ENCODE measurements at places on chromosomes 13 and 19. TPM values are rescaled to one million over a fixed set of nuclear protein-coding genes. Genes with fewer than 3 reads are reported as not detected.

Gene SELENOV
- polyA plus RNA-seq: 0.11 TPM

DNA sequence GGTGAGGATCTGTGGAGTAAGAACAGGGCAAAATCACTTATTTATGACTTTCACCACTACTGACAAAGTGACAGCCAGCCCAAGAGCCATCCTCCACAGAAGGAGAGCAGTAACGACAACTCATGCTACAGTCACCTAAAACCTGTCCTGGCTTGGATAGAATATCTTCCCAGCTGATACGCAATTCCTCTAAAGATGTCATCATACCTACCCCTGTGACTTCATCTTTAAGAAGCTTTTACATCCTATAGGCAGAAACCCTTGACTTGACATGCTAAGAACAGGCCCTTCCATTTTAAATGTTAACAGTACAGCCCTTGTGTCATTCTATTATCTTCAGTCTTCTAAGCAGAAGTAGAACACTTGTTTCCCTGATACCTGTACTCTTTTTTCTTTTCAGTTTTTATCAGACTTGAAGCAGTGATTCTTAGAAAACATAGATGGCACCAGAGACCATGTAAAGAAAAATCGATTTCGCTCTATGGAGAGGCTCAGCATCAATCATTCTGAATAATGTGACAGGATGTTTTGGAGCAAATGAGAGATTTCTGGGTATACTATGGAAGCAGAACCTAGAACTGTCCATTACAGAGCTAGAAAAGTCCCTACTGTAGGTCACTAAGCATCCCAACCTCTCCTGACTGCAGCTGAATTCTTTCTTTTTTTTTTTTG is 20.1 kb downstream of the STOML3 start:
- no peak overlapping the region for H3K4me3 ChIP-seq
- H3K27me3 ChIP-seq: no peaks in the 10 kb centered on the region
- H3K4me1 ChIP-seq: no peaks in the 10 kb centered on the region
- H3K36me3 ChIP-seq: no peaks in the 10 kb centered on the region
- no peak overlapping the region for H3K27ac ChIP-seq

GRCh38 chr13:80840316-80840976 is 499.5 kb upstream of the SPRY2 start:
- no peaks in the 10 kb centered on the region for H3K4me1 ChIP-seq
- DNase-seq: no peak
- no peak overlapping the region for H3K4me3 ChIP-seq
- H3K36me3 ChIP-seq: no peaks in the 10 kb centered on the region
- no peak overlapping the region for H3K27ac ChIP-seq
- no peaks in the 10 kb centered on the region for H3K27me3 ChIP-seq

Gene ZNF723
- not detected for polyA plus RNA-seq

GRCh38 chr13:29849071-29849631 is 1.3 kb downstream of the UBL3 start:
- H3K27me3 ChIP-seq: no peaks in the 10 kb centered on the region
- peak overlapping the region; percentile 96 for H3K27ac ChIP-seq
- peaks cover 11% of the 10 kb centered on the region for H3K4me1 ChIP-seq
- no peaks in the 10 kb centered on the region for H3K36me3 ChIP-seq
- peak; percentile 38 for DNase-seq
- H3K4me3 ChIP-seq: peak overlapping the region; percentile 97

GRCh38 chr13:38872693-38873092 is 117.9 kb downstream of the STOML3 start:
- DNase-seq: peak; percentile 41
- no peaks in the 10 kb centered on the region for H3K27me3 ChIP-seq
- H3K4me3 ChIP-seq: no peak overlapping the region
- H3K36me3 ChIP-seq: no peaks in the 10 kb centered on the region
- H3K27ac ChIP-seq: no peak overlapping the region
- no peaks in the 10 kb centered on the region for H3K4me1 ChIP-seq

GRCh38 chr13:101144808-101145419 is 271.4 kb downstream of the NALCN start:
- H3K27me3 ChIP-seq: no peaks in the 10 kb centered on the region
- no peaks in the 10 kb centered on the region for H3K4me1 ChIP-seq
- H3K27ac ChIP-seq: no peak overlapping the region
- no peak overlapping the region for H3K4me3 ChIP-seq
- no peaks in the 10 kb centered on the region for H3K36me3 ChIP-seq
- DNase-seq: peak; percentile 46

DNA sequence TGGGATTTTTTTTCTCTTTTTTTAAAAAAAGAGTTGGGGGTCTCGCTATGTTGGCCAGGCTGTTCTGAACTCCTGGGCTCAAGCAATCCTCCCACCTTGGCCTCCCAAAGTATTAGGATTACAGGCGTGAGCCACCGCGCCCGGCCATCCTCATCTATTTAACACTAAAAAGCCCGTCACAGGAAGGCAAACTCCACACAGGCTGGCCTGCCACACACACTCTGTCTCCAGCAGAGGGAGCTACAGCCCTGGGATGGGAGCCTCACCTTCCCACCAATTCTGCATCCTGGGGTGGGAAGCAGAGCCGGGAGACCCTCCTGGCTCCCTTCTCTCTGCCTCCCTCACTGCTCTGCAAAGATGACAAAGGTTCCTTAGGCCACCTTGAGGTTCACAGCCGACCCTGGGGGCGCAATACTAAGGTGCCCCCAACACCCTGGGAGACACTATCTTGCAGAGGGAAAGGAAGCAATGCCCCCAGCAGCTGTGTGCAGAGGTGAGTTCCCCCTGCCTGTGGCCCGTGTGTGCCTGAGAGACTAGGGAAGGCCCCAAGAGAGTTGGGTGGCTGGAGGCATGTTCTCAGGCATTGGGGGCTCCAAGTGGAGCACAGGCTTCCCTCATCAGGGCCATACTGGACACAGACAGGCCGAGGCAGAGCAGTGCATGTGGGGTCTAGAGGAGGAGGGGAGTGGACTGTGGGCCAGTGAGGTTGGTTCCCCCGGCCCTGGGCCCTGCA is 27.4 kb upstream of the TIMM44 start:
- no peaks in the 10 kb centered on the region for H3K4me1 ChIP-seq
- peak; percentile 81 for DNase-seq
- H3K27me3 ChIP-seq: no peaks in the 10 kb centered on the region
- no peak overlapping the region for H3K27ac ChIP-seq

Gene ADGRE3
- not detected for polyA plus RNA-seq

- no peak for DNase-seq
- no peaks in the 10 kb centered on the region for H3K4me1 ChIP-seq
- no peak overlapping the region for H3K4me3 ChIP-seq
- no peaks in the 10 kb centered on the region for H3K27me3 ChIP-seq
Observed at GRCh38 chr13:107099661-107100060, 531.7 kb upstream of the ARGLU1 start.

Gene MYADM
- polyA plus RNA-seq: 38.7 TPM

Gene ZNF682
- 1.7 TPM for polyA plus RNA-seq

- no peak overlapping the region for H3K4me3 ChIP-seq
- peak overlapping the region; percentile 25 for H3K27ac ChIP-seq
- H3K36me3 ChIP-seq: no peaks in the 10 kb centered on the region
- H3K4me1 ChIP-seq: no peaks in the 10 kb centered on the region
- no peaks in the 10 kb centered on the region for H3K27me3 ChIP-seq
Observed at GRCh38 chr13:45788011-45788410, 63.5 kb downstream of the SIAH3 start.

- DNase-seq: no peak
- H3K4me1 ChIP-seq: no peaks in the 10 kb centered on the region
- no peak overlapping the region for H3K27ac ChIP-seq
- no peaks in the 10 kb centered on the region for H3K36me3 ChIP-seq
Observed at GRCh38 chr13:27466513-27466912, 16.1 kb upstream of the MTIF3 start.

- H3K27me3 ChIP-seq: no peaks in the 10 kb centered on the region
- no peak overlapping the region for H3K4me3 ChIP-seq
Observed at GRCh38 chr19:8881512-8881911, 49.3 kb downstream of the MBD3L1 start.

Gene KLHL1
- not detected for polyA plus RNA-seq

Gene KLK4
- polyA plus RNA-seq: not detected

GRCh38 chr19:11685676-11686650 is 52.8 kb downstream of the ZNF823 start:
- peaks cover 13% of the 10 kb centered on the region for H3K36me3 ChIP-seq
- H3K4me3 ChIP-seq: no peak overlapping the region
- no peaks in the 10 kb centered on the region for H3K4me1 ChIP-seq
- H3K27me3 ChIP-seq: no peaks in the 10 kb centered on the region
- H3K27ac ChIP-seq: no peak overlapping the region

DNA sequence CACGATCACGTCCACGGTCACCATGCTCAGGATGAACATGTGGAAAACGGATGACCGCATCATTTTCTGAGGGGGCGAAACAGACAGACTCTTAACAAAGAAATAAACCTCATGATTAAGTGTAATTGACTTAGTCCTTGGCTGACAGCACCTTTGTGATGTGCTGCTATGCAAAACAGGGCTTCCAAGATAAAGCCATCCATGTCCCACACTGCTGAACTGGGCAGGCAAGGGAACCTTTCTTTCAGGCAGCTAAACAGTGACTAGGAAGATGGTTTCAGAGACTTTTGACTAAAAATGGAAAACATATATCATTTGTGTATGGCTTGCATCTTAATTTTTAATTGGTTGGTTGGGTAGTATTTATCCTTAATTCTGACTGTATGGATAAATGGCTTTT is 157.8 kb downstream of the NALCN start:
- DNase-seq: no peak
- peaks cover 10% of the 10 kb centered on the region for H3K4me1 ChIP-seq
- no peaks in the 10 kb centered on the region for H3K27me3 ChIP-seq
- H3K27ac ChIP-seq: peak overlapping the region; percentile 87

DNA sequence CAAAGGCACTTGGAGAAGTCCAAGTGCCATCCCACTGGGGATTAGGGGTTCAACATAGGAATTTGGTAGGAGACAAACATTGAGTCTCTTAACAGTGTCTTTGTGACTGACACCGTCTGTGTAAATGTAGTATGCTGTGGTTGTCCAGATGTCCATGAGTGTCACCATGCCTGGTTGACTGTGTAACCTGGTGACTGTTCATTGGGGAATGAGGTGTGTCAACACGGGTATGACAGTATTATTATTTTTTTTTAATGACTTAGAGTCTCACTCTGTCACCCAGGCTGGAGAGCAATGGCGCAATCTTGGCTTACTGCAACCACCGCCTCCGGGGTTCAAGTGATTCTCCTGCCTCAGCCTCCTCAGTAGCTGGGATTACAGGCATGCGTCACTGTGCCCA is 16.2 kb downstream of the PKN1 start:
- H3K4me3 ChIP-seq: no peak overlapping the region
- no peak overlapping the region for H3K27ac ChIP-seq
- peaks cover 37% of the 10 kb centered on the region for H3K36me3 ChIP-seq

Gene PRR12
- polyA plus RNA-seq: 0.71 TPM

DNA sequence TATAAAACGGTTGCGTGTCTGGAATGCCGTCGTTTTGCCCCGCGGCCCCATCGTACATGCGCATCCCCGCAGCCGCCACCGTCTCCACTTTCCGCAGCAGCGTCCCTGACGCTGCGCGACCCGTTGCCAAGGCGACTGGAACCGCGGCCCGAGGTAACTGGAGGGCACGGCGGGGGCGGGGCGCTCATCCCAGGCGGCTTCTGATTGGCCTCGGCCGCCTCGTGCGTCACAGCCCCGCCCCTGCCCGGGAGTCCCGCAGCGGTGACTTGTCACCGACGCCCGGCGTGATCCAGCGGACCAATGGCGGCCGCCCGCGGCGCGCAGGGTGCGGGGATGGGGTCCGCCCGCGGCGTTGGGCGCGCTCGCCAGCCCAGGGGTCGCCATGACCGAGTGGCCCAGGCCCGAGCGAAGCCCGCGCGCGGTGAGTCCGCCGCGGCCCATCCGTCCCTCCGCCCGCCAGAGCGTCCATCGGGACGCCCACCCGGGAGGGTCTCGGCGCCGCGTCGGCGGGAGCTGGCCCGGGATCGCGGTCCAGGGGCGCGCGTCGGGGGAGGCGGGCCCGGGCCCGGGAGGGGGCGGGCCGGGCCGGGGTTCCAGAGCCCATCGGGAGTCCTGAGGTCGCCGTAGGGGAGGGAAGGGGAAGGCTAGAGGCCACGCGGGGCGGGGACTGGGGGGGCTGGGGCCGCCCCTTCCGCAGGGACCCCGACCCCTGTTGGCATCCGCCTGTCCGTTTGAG is at the start of gene ZSCAN1:
TSS of gene ZSCAN1 (plus strand) at position 285 of the 736 bp plus-strand sequence. CDS start 3,812 bp downstream, outside the sequence.
- H3K27ac ChIP-seq: no peak within 1 kb of the TSS
- peak; percentile 92 for DNase-seq
- H3K36me3 ChIP-seq: no peaks in the 10 kb centered on the region
- H3K4me3 ChIP-seq: peak within 1 kb of the TSS; percentile 29

DNA sequence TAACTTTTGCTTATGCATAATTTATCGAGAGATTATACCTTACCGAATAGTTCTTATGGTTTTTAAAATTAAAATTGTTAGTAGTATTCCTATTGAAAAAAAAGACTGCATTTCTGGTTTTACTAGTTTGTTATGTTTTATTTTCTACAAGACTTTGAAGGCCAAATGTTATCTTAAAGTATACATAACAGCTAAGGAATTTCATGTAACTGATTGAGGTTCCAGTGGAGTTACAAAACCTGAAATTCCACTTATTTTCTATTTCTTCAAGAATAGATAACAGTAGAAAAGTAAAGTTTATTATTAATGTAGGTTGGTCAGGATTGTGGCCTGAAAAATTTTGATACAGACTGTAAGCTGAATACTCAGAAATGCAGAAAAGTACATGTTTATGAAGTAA is 1216.0 kb upstream of the PCDH20 start:
- no peak overlapping the region for H3K27ac ChIP-seq
- H3K27me3 ChIP-seq: no peaks in the 10 kb centered on the region
- no peak for DNase-seq
- H3K4me1 ChIP-seq: no peaks in the 10 kb centered on the region

Gene SULT2A1
- not detected for polyA plus RNA-seq

- H3K36me3 ChIP-seq: no peaks in the 10 kb centered on the region
- peak overlapping the region; percentile 78 for H3K4me3 ChIP-seq
- peaks cover 8% of the 10 kb centered on the region for H3K4me1 ChIP-seq
- H3K27ac ChIP-seq: peak overlapping the region; percentile 84
- no peaks in the 10 kb centered on the region for H3K27me3 ChIP-seq
Observed at GRCh38 chr13:60398379-60398891, 1.4 kb downstream of the TDRD3 start.

- H3K4me1 ChIP-seq: peaks cover 10% of the 10 kb centered on the region
- no peak overlapping the region for H3K4me3 ChIP-seq
- H3K27ac ChIP-seq: no peak overlapping the region
- H3K36me3 ChIP-seq: no peaks in the 10 kb centered on the region
- no peaks in the 10 kb centered on the region for H3K27me3 ChIP-seq
Observed at GRCh38 chr19:33630880-33631608, 9.3 kb downstream of the CHST8 start.

DNA sequence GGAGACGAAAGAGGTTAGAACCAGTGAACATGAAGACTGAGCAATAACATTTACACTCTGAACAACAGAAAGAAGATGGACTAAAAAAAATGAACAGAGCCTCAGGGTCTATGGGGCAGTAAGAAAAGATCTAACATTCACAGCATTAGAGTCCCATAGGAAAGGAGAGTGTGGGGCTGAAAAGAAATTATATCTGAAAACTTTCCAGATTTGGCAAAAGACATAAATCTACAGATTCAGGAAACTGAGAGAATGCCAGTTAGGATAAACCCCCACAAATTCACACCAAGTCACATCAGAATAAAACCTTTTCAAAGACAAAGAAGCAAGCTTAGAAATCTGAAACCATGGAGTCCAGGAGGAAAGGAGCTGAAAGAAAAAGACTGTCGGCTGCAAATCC is 20.3 kb upstream of the TUBGCP3 start:
- H3K4me3 ChIP-seq: no peak overlapping the region
- no peaks in the 10 kb centered on the region for H3K27me3 ChIP-seq
- DNase-seq: no peak
- no peak overlapping the region for H3K27ac ChIP-seq

Data from SK-N-SH (cell line).